ENCODE measurements at places on chromosomes 7 and 10. TPM values are rescaled to one million over a fixed set of nuclear protein-coding genes. Genes with fewer than 3 reads are reported as not detected.

DNA sequence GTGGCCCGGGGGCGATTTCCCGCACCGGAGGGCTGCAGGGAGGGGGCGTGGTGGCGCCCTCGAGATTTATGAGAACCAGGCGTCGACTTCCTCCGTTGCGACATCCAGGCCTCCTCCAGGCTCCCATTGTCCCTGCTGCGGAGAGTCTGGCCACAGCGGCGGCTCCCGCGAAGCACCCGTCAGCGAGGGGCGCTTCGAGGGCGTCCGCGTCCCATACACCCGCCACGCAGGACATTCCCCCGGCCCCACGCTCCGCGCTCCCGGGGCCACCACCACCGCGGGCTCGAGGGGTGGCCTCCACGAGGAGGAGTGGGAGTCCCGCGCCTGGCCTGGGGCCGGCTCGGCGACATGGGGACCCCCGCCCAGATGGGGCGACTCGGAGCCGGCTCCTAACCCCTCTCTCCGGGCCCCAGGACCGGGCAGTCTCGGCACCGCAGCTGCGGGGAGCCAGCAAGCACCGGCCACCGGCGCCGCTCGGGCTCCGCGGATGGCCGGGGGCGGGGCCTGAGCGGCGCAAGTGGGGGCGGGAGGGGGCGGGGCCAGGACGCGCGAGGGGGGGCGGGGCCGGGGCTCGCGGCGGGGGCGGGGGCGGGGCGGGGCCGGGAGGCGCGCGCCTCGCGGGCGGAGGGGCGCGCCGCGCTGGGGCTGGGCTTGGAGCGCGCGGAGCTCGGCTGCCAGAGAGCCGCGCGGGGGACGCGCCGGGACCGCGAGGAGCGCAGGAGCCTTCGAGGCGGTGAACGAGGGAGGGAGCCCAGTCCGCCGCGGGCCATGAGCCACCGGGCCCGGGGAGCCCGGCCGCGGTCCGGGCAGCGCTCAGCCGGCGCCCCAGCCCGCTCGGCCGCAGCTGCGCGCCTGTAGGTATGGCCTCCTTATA is at the start of gene SH2B2:
Gene SH2B2, plus strand, starts transcription at position 632 of the 874 bp plus-strand sequence. CDS start 13,683 bp downstream, outside the sequence.
- H3K4me3 ChIP-seq = peak within 1 kb of the TSS; percentile 77
- H3K36me3 ChIP-seq = no peaks in the 10 kb centered on the region
- peak within 1 kb of the TSS; percentile 91 for H3K27ac ChIP-seq

DNA sequence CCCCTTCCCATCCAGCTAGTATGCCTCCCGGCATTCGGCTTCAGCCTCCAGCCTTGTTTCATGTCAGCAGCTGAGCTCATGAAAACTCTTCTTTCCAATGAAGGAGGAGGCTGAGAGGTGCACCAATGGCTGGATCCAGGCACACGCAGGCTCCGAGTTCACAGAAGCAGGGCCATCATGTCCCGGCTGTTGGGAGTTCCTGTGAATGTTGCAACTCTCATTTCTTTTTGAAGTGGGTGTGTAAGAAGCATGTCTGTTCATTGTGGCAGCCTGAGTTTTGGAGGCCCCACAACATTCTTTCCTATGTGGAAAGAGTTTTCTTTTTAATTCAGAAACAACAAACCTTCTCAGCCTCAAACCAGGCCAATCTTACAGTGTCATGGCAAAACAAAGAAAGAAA is 89.7 kb downstream of the PTPRE start:
- no peaks in the 10 kb centered on the region for H3K36me3 ChIP-seq
- H3K27me3 ChIP-seq = peaks cover 3% of the 10 kb centered on the region
- DNase-seq = no peak
- no peak overlapping the region for H3K4me3 ChIP-seq
- H3K27ac ChIP-seq = no peak overlapping the region

GRCh38 chr10:121053151-121053550 is 202.0 kb downstream of the WDR11 start:
- H3K27me3 ChIP-seq = no peaks in the 10 kb centered on the region
- H3K4me3 ChIP-seq = no peak overlapping the region
- H3K4me1 ChIP-seq = peaks cover 7% of the 10 kb centered on the region

DNA sequence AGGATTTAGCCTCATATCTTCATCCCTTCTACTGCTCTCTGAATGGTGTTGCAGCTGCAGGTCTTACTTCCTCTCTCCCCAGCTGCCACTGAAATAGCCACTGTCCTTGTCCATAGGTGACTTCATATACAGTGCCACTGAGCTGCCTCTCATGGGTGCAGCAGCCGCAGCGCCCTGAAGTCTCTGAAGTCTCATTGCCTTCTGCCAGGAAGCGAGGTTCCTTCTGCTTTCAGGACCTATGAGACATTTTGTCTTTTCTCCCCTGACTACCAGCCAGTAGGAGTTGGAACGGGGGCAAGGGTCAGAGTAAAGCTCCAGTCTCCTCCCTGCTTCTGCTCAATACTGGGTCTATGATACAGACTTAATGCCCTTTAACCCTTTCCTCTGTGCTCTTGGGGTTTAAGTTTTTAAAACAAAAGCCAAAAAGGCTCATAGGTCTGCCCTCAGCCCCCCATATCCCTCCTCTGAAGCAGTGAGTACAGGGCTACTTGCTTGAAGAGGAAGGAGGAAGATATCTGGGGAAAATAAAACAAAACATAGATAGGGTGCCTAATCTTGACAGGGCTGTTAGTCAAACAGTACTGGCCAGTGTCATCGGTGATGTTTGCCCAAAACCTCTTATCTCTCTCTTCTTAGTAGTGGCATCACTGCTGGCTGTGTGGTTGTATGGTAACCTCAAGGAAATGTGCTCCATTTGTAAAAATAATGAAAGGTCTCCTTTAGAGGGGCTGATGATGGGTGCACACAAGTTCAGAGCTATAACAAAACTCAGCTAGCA is 7.1 kb downstream of the PLCE1 start:
- H3K4me1 ChIP-seq = peaks cover 49% of the 10 kb centered on the region
- no peaks in the 10 kb centered on the region for H3K27me3 ChIP-seq
- peak; percentile 37 for DNase-seq
- H3K27ac ChIP-seq = no peak overlapping the region

DNA sequence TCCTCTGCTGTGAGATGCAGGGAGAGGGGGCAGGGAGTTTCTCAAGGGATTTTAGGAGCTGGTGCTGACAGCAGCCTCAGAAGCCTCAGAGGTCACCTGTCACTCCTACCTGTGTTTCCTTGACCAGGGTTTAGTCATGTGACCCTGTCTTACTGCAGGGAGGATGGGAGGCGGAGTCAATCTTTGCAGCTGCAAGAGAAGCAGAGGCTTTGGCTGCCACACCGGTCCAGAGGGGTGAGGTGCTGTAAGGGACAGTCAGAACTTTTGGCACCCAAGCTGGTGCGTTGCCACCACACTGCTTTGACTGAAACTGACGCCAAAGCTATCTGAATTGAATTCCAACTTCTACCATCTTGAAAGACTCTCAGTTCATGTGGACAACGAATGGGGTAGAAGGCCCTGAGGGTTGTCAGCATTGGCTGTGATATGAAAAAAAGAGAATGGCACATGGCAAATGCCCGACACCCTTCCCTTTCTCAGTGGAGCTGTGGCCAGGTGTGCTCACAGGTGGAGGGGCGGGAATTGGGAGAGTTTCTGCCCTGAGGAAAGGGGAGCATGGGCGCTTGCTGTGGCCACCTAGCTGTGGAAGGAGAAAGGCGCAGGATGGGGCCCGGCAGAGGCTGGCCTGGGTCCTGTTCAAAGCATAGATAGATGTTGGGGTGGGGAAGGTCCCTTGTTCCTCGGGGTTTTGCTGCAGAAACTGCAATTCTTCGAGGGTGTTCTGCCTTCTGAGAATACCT is 69.3 kb downstream of the ARHGAP22 start:
- H3K36me3 ChIP-seq = no peaks in the 10 kb centered on the region
- no peak for DNase-seq
- H3K4me1 ChIP-seq = no peaks in the 10 kb centered on the region
- H3K27ac ChIP-seq = no peak overlapping the region

DNA sequence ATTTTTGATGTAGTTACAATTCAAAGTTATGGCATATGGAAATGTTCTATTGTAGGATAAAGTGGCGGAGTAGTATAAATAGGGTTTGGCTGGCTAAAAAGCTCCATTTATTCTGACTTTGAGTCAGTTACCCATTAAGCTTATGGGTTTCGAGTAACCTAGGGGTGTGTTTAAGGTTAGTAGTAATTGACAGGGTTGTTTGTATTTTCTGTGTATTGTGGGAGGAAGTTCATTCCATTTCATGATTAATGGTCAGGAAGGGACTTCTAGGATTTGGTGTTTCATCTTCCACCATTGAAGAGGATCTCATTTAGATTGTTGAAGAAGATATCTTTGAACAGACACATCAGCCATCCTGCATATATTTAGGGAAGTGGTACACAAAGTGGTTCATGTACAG is 75.0 kb downstream of the BICC1 start:
- H3K36me3 ChIP-seq = no peaks in the 10 kb centered on the region
- no peak overlapping the region for H3K27ac ChIP-seq
- H3K4me3 ChIP-seq = no peak overlapping the region
- peaks cover 10% of the 10 kb centered on the region for H3K4me1 ChIP-seq
- no peak for DNase-seq
- H3K27me3 ChIP-seq = no peaks in the 10 kb centered on the region

DNA sequence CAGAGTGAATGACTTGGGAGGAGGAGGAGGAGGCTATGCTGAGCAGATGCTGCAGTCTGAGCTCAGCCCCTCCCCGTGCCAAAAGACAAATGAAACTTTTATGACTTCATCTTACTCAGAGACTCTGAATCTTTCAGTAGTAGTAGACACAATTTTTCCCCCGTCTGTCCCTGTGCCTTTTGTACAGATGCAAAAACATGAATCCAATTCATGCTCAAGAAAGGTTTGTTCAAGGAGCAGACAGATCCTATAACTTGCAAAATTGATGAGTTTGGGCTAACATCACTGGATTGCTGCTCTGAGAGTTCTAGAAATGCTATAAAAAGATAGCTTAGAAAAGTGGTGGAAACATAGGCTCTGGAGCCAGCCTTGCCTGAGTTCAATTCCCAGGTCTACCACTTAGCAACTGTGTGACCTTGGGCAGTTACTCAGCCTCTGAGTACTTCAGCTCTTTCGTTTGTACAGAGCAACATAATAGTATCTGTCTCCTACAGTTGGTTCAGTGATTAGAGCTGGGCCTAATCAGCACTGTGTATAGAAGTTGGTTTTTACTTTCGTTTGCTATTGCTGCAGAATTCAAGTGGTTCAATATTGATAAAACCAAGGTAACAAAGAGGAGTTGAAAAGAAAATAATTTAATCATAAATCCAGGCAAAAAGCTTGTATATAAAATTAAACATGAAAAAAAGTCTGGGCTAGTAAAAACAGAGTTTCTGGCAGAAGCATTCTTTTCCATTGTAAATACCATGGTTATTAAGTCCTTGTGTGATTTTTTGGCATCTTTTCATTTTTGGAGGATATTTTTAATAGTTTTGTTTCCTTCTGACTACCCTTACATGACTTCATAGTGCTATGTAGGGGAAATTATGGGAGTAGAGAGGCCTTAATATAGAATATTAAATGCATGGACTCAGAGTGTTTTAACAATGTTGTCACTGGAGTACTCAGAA is 174.2 kb upstream of the ZNF32 start:
- H3K36me3 ChIP-seq = no peaks in the 10 kb centered on the region
- peak overlapping the region; percentile 27 for H3K27ac ChIP-seq

GRCh38 chr7:24141874-24142509 is 142.0 kb upstream of the NPY start:
- H3K27ac ChIP-seq = no peak overlapping the region
- H3K27me3 ChIP-seq = no peaks in the 10 kb centered on the region
- H3K36me3 ChIP-seq = no peaks in the 10 kb centered on the region
- DNase-seq = no peak

DNA sequence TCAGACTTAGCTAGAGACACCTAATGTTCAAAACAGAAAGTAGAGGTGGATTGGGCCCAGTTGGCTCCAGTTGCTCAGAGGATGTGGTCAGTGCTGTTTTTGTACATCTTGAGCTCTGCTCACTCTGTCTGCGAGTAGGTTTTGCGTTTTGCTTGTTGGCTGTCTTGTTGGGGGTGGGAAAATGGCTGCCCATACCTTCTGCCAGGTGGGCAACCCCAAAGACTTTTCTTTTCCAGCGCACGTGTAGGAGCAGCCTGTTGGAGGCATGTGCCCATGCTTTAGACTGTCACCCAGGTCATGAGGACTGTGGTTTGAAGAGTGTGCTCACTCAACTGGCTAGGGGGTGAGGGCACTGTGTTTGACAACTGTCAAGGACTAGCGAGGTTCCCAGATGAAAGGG is 73.9 kb downstream of the KAT6B start:
- H3K4me1 ChIP-seq = peaks cover 77% of the 10 kb centered on the region
- no peak overlapping the region for H3K4me3 ChIP-seq
- DNase-seq = no peak
- no peak overlapping the region for H3K27ac ChIP-seq
- no peaks in the 10 kb centered on the region for H3K27me3 ChIP-seq
- no peaks in the 10 kb centered on the region for H3K36me3 ChIP-seq

GRCh38 chr10:131795761-131796160 is 105.0 kb upstream of the PPP2R2D start:
- H3K27me3 ChIP-seq = no peaks in the 10 kb centered on the region
- no peaks in the 10 kb centered on the region for H3K36me3 ChIP-seq
- no peak overlapping the region for H3K4me3 ChIP-seq
- DNase-seq = peak; percentile 16
- no peak overlapping the region for H3K27ac ChIP-seq

GRCh38 chr10:90430186-90430585 is 427.7 kb downstream of the HTR7 start:
- no peak overlapping the region for H3K4me3 ChIP-seq
- H3K27me3 ChIP-seq = no peaks in the 10 kb centered on the region
- no peaks in the 10 kb centered on the region for H3K36me3 ChIP-seq
- H3K4me1 ChIP-seq = no peaks in the 10 kb centered on the region
- DNase-seq = no peak

OR2A12 gene
- not detected for total RNA-seq

ZFAND4 gene
- total RNA-seq = 7.6 TPM

SLC26A3 gene
- not detected for total RNA-seq

ANKRD2 gene
- total RNA-seq = not detected

PCDH15 gene
- total RNA-seq = not detected

YAE1 gene
- total RNA-seq = 9.6 TPM
